Neural crest cell (in vitro differentiated cells): ENCODE measurements at places on chromosomes 6 and 20. TPM values are rescaled to one million over a fixed set of nuclear protein-coding genes. Genes with fewer than 3 reads are reported as not detected.

The SULF2 gene
- 18.5 and 22.9 TPM in 2 replicates for total RNA-seq

GRCh38 chr20:57573894-57574293, 13.0 kb downstream of the PCK1 start:
- no peak for DNase-seq

The BRPF3 gene
- total RNA-seq: 54.1 and 57.3 TPM in 2 replicates

- DNase-seq: no peak
Measured at GRCh38 chr6:108115598-108116058, 41.1 kb upstream of the OSTM1 start.

The SLC44A4 gene
- 0.32 and 0.84 TPM in 2 replicates for total RNA-seq
